Left renal pelvis (tissue), 4 donors: ENCODE measurements at places on chromosomes 7 and 10.
A peak's percentile ranks its signal among the peaks of the same experiment; 100 is the strongest.

DNA sequence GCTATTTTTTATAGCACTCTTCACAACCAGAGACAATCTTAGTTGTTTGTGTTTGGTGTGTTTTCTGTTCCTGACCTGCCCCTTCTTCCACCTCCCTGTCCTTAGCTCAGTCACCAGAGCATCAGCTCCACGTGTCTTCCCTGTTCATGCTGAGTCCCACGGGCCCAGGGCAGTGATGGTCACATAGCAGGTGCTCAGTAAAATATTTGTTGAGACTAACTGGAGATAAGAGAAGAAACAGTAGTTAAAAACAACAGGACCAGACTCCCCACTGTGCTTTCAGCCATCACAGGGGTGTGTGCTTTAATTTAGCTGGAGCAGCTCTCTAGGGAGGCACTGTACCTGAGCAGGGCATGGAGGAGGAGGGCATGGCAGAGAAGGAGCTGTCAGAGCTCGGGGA is 307.3 kb upstream of the ZNF32 start:
- DNase-seq = no peak

- no peak for DNase-seq
Observed at GRCh38 chr7:157809154-157809862, 472.5 kb downstream of the DNAJB6 start.

GRCh38 chr10:71975871-71976725 is 11.9 kb downstream of the CHST3 start:
- no peak for DNase-seq

- DNase-seq = no peak
Observed at GRCh38 chr10:53598914-53599313, 826.3 kb upstream of the MBL2 start.

DNA sequence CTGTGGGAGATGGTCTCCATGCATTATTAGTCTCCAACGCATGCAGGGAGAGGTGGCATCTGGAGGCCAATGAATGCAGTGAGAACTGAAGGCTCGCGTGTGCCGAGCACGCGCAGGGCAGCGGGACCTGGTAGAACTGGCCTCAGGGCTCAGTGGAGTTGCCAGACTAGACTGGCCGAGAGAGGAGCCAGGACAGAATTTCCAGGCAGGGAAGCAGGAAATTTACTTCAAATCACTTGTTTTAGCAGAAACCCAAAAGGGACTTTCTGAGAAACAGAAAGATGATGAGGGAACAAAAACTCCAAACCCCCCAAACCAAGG is 311.0 kb upstream of the IMMP2L start:
- DNase-seq = no peak

- peak; percentile 86 for DNase-seq
Observed at GRCh38 chr10:13707156-13707881, 120.6 kb downstream of the PRPF18 start.

GRCh38 chr10:96832721-96833219 is 672 bp downstream of the LCOR start:
- DNase-seq = peak; percentile 76

DNA sequence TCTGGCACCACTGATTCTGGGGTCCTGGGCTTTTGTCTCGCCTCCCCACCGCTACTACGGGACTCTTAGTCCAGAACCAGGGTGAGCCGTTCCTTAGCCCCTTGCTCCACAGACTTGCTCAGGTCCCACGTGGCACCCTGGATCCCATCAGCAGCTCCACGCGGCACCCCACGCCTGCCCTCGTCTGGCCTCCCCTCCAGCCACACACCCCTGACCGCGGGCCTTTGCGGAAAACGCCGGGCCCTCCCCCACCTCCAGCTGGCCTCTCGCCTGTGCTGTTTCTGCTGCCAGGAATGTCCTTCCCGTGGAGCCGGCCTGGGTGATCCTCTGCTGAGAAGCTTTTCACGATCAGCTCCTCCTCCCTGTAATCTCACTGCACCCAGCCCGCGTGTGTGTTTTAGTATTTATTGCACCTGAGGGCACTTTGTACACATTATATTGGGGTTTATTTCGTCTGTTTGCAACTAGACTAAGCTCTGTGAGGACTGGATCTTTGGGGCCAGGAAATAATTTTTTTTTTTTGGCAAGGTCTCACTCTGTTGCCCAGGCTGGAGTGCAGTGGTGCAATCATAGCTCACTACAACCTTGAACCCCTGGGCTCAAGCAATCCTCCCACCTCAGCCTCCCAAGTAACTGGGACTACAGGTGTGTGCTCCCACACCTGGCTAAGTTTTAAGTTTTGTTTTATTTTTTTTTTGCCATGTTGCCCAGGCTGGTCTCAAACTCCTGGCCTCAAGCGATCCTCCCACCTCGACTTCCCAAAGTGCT is 10.5 kb upstream of the TTYH3 start:
- DNase-seq = no peak

DNA sequence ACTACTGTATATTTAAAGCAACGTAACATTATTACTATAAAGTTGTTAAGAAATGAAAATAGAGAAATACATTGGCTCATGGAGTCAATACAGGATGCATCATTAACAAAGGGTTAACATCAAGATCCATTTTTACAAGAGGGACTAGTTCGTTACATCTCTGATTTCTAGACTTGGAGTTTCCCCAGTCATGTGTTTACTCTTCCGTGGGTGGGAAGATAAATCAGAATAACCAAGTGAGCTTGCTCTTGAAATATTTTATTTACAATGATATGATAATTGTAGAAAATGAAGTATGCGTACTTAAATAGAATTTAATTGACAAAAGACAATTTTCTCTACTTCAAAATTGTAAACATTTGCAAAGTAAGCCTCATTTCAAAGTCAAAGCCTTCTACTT is 1.0 kb upstream of the PRKAR2B start:
- DNase-seq = no peak

DNA sequence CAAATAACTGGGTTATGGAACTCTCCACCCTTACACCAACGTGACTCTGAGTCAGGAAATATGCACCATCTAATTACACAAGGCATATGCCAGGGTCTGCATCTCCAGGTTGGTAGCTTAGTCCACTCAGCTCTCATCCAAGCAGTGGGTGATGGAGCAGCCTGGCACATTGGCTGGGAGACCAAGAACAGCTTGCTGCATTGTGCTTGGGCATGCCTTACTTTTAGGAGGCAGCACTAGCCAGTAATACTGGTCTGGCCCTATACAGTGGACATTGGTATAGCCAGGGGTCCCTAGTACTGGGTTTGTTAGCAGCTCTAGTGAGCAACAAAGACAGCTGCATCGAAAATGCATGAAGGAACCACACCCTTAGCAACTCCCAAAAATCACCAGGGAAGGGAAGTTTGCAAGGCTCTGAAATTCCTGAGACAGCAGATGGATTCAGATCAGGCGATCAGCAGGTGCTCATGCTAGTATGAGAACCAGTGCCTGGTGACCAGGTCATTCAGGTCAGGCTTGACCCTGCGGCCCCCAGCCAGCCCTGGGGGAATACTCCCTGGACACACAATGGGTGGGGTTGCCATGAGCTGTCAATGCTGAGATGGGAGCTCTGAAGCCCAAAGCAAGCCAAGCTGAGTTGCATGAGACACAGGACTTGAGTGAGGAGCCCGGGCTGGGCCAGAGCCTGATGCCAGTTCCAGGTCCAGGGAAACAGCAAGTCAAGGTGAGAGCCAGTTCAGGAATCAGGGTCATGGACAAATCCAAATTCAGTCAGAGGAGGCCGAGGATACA is 217.9 kb upstream of the ZMIZ1 start:
- DNase-seq = no peak

GRCh38 chr7:97145068-97145467 is 27.6 kb downstream of the SDHAF3 start:
- DNase-seq = peak; percentile 2

- no peak for DNase-seq
Observed at GRCh38 chr10:15539262-15539661, 168.2 kb upstream of the FAM171A1 start.

- DNase-seq = no peak
Observed at GRCh38 chr7:738723-739454, 11.8 kb upstream of the PRKAR1B start.

DNA sequence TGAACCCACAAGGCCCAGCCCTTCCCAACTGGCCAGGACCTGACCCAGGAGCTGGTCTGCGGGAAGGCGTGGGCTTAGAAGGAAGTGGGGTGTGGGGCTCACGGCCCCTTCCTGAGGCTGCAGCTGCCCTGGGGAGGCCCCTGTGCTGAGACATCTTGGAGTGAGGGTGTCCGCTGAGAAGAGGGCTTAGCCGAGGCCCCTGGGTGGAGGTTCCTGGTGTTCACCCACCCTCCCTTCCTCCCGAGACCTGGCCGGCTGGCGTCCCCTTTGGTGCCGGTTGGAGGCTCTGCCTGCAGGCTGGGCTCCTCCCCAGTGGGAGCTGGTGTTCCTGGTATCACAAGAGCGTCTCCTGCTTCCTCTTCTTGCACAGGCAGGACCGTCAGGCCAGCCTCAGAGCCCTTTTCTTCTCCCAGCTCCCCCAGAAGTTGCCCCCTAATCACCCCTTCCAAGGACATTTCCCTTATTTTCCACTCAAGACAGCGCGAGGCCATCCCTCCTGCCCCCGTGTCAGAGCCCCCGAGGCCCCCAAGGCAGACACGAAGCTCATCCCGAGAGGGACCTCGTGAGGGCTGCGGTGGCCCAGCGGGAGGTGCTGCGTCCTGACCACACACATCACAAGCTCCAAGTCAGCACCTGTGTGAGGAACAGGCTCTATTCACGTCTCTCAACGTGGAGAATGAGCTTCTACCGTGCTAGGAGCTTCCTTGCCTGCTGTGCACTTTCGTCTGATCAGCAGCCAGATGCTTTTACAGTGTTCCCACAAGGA is 25.1 kb upstream of the FAM20C start:
- no peak for DNase-seq

- no peak for DNase-seq
Observed at GRCh38 chr7:33310546-33310945, 181.2 kb downstream of the BBS9 start.

DNA sequence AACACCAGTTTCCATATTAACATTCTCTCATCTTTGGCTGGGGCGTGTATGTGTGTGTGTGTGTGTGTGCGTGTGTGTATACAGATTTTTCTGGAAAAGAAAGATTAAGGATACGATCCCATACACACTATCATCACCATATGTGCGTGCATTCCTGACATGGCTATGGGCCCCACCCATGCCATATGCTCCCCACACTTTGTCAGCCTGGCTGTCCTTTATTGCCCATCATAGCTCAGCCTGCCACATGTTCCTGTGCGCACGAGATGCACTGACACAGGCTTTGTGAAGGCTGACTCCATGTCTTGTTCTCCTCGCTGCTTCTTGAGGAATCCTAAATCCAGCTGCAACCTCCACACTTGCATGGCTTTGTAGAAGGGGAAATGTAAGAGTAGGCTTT is 984.1 kb downstream of the LRMDA start:
- no peak for DNase-seq

GRCh38 chr10:99433378-99434020 is 3.1 kb upstream of the GOT1 start:
- DNase-seq = no peak

- DNase-seq = no peak
Observed at GRCh38 chr7:22633286-22633953, 93.6 kb upstream of the IL6 start.

DNA sequence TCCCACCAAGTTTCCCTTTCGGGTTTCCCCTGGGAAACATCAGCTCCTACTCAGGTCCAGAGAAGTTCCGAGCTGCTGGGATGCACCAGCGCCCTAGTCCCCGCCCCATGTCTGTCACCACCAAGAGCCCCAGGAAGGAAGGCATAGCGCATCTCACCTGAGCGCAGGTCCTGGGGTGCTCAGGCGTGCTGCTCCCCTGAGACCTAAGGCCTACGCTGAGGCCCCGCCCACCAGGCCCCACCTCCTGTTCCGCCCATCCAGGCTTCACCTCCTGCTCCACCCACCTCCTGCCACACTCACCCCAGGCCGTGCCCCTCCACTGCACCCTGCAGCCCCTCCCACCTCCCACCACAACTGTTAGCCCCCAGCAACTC is 1.2 kb upstream of the TFR2 start:
- no peak for DNase-seq

GRCh38 chr7:24503506-24503905 is 69.7 kb upstream of the PALS2 start:
- no peak for DNase-seq

GRCh38 chr10:99536338-99537085 is 3.8 kb downstream of the NKX2-3 start:
- no peak for DNase-seq

GRCh38 chr7:39509912-39510311 is 56.3 kb upstream of the YAE1 start:
- no peak for DNase-seq

DNA sequence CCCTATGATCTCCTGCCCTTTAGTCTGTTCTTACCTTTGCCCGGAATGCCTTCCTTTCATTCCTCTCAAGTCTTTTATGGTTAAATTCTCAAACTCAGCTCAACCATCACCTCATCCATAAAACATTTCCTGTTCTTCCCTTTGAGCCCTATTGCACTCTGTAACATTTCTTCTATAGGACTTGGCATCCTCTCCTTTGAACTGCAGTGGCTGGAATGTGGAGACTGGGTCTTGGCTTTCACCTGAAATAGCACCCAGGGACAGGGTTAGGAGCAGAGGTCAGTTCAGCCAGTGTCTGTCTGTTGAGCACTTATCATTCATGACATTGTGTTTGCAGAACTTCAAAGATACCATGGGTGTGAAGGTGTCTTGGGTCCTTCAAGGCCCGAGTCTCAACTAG is 7.2 kb downstream of the NFE2L3 start:
- DNase-seq = no peak

DNA sequence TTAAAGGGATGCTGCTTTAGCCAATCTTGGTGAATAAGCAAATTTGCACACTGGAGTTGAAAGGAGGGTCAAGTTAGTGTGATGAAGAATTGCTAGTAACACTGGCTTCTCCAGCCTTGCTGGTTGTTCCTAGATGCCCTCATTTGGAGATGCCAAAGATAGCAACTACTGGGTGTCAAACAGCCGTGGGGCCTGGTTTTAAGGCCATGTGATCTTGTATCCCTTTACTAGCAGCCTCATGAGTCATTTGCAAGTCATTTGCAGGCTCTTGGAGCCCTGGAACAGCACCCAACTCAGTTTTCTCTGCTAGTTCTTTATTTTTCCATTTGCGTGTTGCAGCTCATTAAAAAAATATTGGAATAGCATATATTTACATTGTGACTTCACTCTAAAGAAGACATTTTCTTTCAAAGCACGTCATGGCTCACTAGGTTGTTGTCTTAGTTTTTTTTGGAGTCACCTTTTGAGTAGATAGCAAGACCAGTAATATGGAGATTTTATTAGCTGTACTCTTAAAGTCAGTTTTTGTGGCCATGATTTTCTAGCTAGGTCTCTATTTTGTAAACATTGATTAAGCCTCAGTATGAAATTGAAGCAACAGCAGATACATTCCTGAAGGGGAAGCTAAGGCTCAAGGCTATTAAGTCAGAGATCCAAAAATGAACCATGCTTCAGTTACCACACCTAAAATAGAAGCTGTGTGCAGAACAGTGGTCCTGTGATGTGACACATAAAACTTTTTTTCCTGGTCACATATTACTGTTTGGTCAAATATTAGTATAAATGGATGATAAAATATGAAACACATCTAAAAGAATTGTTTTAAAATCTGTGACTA is 1.3 kb downstream of the LSMEM1 start:
- DNase-seq = no peak

GRCh38 chr10:62732841-62733653 is 71.5 kb upstream of the ADO start:
- no peak for DNase-seq

GRCh38 chr10:6667679-6668270 is 87.7 kb upstream of the PRKCQ start:
- DNase-seq = peak; percentile 35

GRCh38 chr7:47948141-47948790 is at the start of gene PKD1L1:
Gene PKD1L1 (minus strand): TSS chr7:47948466. CDS start chr7:47948440, 26 bp downstream.
- DNase-seq = no peak

GRCh38 chr7:52897713-52898112 is 137.7 kb upstream of the POM121L12 start:
- no peak for DNase-seq
